ENCODE measurements at places on chromosomes 13 and 19.

GRCh38 chr13:84668637-84669036 lies 786.4 kb upstream of the SLITRK1 start:
- no peak for DNase-seq

GRCh38 chr13:40539576-40540327 lies 126.7 kb downstream of the FOXO1 start:
- DNase-seq: no peak

DNA sequence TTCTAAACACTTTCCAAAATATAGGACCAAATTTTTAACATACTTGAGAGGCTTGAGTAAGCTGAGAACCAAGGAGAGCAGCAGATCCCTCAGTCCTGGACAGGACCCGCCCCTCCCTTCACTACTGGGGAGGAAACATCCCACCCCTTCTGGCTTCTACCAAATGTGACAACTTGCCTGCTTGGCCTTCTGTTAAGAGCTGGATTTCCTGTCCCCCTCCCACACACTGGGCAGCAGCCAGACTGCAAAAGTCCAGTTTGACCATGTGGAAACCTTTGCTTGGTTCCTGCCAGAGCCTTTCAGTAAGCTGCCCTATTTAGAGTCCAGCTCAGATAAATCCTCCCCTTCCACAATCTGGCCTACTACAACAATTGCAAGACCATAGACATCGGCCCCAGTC lies 84.3 kb downstream of the FGF14 start:
- DNase-seq: no peak

- no peak for DNase-seq
These were observed 28.3 kb upstream of the CEBPG start for GRCh38 chr19:33345163-33345562.

Data from M059J (cell line).